ENCODE measurements at places on chromosomes 1 and 21.

GRCh38 chr1:77889671-77890070 is 1.2 kb downstream of the NEXN start:
- peak; percentile 82 for DNase-seq

- DNase-seq, result peak; percentile 69
Observed at GRCh38 chr1:51518033-51518585, 957 bp downstream of the EPS15 start.

DNA sequence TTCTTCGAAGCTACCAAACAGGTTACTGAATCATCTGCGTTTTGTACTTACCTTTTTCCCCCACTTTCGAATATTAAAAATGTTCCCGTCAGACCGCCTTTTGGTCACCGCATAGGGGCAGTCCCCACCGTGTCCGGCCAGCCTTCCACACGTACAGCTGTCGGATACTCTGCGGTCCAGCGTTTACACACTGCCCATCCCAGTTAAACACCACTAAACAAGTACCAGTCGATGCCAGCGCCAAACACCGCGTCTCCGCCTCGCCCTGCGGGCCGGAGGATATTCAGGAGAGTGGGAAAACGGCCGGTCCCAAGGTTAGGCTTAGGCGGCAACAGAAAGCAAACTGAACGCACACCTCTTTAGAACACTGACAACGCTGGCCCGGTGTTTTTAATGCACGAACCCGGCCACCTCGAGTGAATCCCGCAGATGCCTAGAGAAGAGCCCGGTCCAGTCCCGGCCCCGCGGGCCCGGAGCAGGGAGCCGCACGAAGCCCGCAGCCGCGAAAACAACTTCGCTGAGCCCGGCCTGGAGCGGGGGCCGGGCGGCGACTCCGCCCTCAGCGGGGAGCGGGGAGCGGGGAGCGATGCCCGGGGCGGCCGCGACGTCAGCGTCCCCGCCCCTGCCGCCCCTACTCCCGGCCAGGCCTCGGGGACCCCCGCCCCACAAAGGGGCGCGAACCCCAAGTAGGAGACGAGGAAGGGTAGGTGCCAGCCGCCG is 730 bp upstream of the PHF13 start:
- peak; percentile 98 for DNase-seq

DNA sequence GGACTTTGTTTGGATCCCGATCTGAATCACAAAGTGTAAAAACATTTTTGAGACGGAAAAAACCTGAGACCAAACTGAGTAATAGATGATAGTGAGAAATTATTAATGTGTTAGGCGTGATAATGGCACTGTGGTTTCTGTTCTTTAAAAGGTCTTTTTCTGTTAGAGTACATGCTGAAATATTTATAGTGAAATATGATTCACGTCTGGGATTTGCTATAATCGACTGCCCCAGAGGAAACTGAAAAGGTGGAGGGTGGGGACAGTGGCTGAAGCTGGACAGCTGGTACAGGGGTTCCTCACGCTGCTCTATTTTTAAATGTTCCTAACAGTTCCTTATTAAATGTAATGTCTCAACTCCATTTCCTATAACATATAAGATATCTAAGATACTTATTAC is 11.2 kb downstream of the URB1 start:
- DNase-seq, result no peak

- no peak for DNase-seq
Observed at GRCh38 chr1:231058416-231059109, 18.5 kb upstream of the FAM89A start.

- no peak for DNase-seq
Observed at GRCh38 chr1:31595836-31596736, 19.8 kb downstream of the TINAGL1 start.

- DNase-seq, result no peak
Observed at GRCh38 chr21:34154878-34155277, 81.5 kb downstream of the MRPS6 start.

DNA sequence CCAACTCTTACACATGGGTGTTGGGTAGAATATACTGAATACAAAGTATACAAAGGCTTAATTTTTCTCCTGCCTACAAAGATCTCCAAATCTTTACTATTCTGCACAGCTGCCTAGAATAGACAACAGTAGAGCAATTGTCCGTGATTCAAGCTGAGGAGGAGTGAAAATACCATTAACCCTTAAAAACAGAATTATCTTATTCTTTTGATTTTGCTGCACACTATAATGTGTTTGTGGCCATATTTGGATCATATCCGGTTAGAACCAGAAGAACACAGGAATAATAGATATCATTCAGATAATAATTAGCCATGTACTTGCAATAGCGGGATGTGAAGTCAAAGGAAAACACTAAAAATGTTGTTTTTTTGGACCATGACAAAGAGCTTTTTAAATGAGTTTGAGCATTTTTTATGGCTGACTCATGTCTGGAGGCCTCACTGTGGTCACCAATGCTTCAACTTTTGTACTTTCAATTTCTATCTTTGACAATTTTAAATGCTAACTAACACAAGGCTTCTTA is 197.6 kb upstream of the FOXD3 start:
- peak; percentile 19 for DNase-seq

- no peak for DNase-seq
Observed at GRCh38 chr1:25831569-25832196, 11.9 kb downstream of the MTFR1L start.

DNA sequence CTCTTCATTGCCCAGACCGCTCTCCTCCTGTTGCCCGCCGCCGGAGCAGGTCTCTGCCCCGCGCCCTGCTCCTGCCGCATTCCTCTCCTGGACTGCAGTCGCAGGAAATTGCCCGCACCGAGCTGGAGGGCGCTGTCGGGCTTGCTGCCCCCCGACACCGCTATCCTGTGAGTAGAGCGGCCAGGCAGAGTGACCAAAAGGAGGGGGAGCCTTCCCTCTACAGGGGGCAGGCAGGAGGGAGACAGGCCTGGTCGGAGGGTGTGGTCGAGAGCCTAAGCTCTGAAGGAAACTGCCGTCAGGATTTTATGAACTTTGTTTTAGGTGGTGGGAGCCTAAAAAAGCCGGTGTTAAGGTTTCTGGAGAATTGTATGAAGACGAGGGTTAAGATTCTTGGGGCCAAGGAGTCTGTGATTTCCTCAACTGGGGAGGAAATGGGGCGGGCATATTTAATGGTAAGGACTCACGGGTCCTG is 517 bp downstream of the LRIG2 start:
- peak; percentile 79 for DNase-seq

DNA sequence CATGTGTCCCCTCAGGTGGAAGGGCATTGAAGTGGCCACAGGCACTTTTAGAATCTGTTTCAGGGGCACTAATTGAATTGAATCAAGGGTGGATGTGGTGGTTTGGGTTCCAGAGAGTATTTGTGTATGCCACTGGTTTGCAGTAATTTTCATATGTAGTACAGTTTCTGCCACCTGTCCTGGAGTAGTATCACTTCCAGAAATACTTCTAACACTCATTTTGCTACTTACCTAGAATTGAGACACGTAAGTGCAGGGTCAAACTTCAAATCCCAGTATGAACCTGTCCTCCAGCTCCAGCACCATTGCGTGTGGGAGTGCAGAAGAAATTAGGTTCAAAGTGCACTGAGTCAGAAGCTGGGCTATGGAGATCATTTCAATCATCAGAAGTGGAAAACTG is 26.8 kb downstream of the RSPH1 start:
- no peak for DNase-seq

- no peak for DNase-seq
Observed at GRCh38 chr21:29511096-29511495, 212.4 kb downstream of the BACH1 start.

DNA sequence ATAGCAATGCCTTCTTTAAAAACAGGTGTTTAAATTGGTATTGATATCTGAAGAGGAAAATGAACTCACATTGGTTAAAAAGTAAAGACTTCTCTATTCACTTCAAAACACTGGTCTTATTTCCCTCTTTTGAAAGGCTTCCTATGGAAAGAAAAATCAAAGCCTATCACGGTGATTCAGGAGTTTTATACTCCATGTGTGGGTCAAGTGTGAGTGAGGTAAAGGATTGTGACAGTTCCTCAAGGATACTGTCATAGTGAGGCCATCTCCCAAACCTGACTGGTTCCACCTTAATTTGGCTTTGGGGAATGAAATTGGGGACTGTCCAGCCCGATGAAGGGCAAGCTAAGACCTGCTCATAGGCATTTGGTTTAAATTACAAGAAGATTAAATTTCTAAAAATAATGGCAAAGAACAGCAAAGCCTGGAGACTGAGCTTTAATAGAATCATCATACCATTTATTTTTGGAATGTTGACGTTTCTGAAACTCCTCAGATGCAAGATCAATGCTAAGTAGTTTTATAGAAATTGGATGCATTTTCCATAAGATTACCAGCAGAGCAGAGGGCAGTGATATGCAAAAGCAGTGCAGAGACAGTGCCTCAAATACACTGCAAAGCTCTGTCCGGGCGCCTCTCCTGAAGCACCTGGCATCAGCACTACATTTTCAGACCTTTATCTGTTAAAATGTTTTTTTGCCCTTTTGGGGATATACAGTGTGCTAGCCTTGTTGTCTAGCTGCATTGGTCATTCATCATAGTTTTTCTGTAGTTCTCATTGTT is 302.1 kb upstream of the SGIP1 start:
- DNase-seq, result no peak

GRCh38 chr1:209585672-209586071 is 2.2 kb downstream of the CAMK1G start:
- DNase-seq, result peak; percentile 60

DNA sequence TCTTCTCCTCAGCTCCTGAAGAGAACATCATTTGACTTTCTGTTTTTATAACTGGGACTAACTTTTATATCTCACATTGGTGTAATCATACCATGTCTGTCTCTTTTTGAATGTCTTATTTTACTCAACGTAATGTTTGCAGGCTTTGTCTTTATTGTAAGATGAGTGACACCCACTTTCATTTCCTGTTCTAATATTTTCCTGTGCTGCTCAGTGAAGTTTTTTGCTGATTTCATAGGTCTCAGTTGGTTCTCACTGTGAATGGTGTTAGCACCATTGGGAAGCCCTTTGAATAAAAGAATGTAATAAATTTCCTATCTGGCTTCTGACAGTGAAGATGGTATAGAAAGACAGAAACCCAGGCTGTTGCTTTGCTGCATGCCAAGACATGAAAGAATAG is 84.0 kb downstream of the RAVER2 start:
- DNase-seq, result no peak

DNA sequence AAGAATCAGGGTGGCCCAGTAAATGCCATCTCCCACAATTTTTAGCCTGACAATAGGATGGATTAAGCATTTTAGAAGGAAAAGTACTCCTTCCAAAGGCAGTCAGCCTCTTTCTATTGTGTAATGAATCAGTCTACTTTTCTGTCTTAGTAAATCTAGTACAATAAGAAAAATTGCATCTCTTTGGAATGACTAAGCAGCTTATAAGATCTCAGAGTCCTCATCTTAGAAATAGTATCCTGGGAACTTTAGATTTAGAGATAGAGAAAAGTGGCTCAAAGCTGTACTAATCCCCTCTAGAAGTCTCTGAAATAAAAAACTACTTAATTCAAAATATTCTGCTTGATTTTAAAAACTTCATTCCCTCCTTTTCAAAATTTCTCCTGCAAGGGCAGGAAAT is 81.4 kb downstream of the SLC44A5 start:
- no peak for DNase-seq

GRCh38 chr1:20493309-20493708 is 7.3 kb upstream of the CAMK2N1 start:
- peak; percentile 21 for DNase-seq

GRCh38 chr1:46466477-46467182 is 23.0 kb upstream of the DMBX1 start:
- peak; percentile 96 for DNase-seq

GRCh38 chr1:119490925-119491324 is 16.1 kb upstream of the HSD3B1 start:
- no peak for DNase-seq

- no peak for DNase-seq
Observed at GRCh38 chr1:30450818-30451233, 272.6 kb downstream of the MATN1 start.

GRCh38 chr1:100861379-100861778 is 33.3 kb downstream of the EXTL2 start:
- DNase-seq, result peak; percentile 53

- DNase-seq, result no peak
Observed at GRCh38 chr21:38743772-38744529, 61.8 kb upstream of the ETS2 start.

DNA sequence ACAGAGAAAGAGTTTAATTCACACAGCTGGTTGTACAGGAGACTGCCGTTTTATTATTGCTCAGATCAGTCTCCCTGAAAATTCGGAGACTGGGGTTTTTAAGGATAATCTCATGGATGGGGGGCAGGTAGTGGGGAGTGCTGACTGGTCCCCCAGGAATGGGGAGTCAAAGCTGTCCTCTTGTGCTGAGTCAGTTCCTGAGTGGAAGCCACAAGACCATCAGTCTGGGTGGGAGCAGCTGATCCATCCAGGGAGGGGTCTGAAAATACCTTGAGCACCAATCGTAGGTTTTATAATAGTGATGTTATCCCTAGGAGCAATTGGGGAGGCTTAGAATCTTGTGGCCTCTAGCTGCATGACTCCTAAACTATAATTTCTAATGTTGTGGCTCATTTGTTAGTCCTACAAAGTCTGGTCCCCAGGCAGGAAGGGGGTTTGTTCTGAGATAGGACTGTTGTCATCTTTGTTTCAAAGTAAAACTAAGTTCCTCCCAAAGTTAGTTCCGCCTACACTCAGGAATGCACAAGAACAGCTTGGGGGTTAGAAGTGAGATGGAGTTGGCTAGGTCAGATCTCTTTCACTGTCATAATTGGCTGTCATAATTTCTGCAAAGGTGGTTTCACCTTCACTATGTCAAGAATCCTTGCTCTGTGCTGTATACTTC is 50.3 kb downstream of the TRAF5 start:
- no peak for DNase-seq

- no peak for DNase-seq
Observed at GRCh38 chr1:181818943-181819342, 242.6 kb downstream of the ZNF648 start.

All from osteoblast (primary cell).